ENCODE measurements at places on chromosomes 2 and 18.

DNA sequence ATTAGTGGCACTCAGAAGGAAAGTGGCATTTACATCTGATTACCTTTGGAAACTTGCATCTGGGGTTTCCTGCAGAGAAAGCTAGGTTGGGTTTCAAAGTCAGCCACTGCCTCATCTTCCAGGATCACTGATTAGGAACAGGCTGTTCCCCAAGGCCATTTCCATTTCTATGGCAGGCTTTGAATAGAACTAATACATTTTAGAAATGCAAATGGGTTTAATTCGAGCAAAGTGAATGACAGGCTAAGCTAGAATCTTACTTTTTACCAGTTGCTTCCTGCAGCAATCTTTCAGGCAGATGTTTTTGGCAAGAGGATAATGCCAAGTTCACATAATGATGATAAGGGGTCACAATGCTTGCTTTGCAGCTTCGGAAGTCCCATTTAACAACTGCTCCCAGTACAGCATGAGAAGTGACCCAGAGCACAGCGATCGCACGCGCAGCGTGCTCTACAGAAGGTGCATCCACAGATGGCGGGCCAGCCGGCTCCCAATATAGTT is 336.7 kb downstream of the LPIN1 start:
- DNase-seq: no peak

DNA sequence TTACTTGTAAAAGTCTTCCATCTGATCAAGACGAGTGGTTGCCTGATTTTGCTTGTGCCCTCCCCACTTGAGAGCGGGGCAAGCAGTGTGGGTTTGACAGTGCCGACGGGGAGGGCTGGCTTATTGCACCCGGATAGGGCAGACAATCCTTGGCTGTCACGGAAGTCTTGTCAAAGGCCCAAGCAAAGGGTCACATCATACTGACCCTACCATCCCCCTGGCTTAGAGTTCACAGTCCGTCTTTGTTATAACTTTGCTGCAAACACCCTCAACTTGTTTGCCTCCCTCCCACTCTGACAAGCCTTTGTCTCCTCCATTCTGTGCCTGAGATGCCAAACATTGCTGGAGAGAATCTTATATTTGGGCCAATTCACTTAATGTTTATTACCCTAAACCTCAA is 165.9 kb upstream of the MSH6 start:
- DNase-seq: peak; percentile 47

DNA sequence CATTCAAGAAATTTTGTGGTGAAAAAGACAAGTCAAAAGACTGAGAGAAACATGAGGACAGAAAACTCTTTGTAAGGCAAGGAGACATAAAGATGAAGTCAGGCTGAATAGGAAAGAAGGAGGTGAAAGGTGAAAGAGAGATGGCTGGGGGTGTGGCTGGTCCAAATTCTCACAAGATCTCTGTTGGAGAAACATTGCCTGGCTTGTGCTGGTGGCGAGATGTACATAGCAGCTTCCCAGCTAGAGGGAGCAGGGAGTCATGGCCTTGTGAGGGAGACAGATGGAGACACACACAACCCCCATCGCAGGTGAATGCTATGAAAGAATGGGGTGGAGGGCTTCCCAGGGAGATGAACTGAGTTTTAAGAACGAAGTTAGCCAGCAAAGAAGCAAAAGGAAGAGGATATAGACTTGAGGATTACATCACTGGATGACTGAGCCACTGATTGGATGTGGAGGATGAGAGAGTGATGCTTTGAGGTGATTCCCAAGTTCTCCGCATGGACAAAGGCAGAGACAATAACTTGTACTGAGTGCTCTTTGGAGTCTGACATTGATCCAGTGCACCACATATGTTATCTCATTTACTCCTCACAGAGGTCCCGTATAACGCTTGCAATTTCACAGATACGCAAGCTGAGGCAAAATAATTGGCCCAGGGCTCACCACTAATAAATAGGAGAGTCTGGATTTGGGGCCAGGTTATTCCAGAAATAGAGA is 3.7 kb upstream of the EMX1 start:
- no peak for DNase-seq

DNA sequence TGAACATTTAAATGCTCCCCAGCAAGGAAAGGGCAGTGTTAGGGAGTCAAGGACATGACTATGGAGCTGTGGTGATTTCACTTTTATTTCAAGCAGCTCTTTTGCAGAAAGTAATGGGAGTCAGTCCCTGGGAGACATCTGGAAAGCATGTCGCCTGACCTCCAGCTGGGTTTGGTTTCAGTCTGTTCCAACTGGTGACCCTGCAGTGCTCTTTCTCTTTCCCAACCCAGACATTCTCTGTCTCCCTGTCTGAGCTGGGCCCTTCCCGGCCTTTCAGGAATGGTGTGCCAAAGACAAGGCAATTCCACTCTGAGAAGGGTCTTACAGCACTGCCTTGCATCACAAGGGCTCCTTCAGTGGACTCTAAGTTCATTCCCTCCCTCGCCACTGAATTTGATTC is 323.2 kb downstream of the OSR1 start:
- DNase-seq: no peak

- DNase-seq: peak; percentile 34
Observed at GRCh38 chr2:135875491-135876065, 665 bp downstream of the MCM6 start.

- no peak for DNase-seq
Observed at GRCh38 chr2:25112113-25112512, 56.3 kb downstream of the POMC start.

- DNase-seq: no peak
Observed at GRCh38 chr2:195337597-195337996, 319.4 kb upstream of the SLC39A10 start.

GRCh38 chr2:120419073-120419472 is 73.1 kb downstream of the INHBB start:
- DNase-seq: no peak

GRCh38 chr2:236536727-236537398 is 32.8 kb upstream of the ACKR3 start:
- DNase-seq: no peak

DNA sequence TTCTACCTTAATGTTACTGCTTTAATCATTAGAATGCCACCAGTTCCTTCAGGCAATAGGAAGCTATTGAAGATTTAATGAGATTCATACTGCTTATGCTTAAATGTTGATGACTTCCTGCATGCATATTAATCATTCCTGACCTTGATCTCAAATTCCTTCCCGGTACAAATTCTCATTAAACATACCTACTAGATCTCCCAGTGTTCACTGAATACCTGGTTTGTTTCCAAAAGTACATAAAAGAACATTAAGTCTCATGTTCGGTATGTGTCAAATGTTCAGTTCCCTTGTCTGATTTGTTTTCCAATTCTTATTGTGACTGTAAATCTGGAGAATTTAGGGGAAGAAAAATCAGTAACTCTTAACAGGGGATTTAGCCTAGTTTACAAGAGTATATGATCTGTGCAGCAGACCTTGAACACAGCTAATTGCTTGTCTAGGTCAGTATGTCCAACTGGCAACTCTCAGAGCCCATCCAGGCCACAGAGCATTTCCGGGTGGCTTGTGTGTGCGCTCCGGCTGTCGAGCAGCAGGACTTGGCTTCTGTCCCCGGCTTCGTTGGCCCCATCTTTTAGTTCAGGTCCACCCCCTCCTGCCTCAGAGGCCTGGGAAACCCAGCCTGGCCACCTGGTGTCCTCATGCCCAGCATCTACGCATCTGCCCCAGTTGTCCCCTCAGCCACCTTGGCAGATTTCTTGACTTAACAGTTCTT is 13.1 kb downstream of the METAP1D start:
- DNase-seq: no peak

GRCh38 chr2:157259960-157260359 is 2.5 kb downstream of the GALNT5 start:
- DNase-seq: no peak

GRCh38 chr18:47754311-47755101 is 176.0 kb downstream of the SMAD2 start:
- peak; percentile 71 for DNase-seq

DNA sequence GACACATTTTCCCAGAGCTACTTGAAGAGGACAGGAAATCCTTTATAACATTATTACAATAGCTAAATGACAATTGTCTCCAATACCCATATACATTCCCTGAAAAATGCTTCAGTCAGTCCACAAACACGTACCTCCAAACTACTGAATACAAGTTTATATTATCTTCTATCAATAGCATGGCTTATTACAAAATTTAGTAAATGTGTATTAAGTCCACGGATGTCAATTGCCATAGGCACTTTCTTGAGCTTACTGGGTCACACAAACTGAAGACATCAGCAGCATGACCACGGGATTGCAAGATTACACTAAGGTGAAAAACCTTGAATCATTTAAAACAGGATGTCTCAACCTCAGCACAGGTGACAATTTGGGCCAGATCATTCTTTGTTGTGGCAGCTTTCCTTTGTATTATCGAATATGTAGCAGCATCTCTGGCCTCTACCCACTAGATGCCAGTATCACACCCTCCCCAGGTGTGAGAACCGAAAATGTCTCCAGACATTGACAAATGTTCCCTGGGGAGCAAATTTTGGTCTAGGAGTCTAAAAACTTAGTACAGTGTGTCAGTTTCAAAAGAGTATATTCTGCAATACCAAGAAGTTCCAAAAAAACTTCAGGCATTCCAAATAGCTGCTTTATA is 1.4 kb downstream of the MBD2 start:
- no peak for DNase-seq

GRCh38 chr18:57432751-57433400 is 2.3 kb upstream of the ONECUT2 start:
- no peak for DNase-seq

DNA sequence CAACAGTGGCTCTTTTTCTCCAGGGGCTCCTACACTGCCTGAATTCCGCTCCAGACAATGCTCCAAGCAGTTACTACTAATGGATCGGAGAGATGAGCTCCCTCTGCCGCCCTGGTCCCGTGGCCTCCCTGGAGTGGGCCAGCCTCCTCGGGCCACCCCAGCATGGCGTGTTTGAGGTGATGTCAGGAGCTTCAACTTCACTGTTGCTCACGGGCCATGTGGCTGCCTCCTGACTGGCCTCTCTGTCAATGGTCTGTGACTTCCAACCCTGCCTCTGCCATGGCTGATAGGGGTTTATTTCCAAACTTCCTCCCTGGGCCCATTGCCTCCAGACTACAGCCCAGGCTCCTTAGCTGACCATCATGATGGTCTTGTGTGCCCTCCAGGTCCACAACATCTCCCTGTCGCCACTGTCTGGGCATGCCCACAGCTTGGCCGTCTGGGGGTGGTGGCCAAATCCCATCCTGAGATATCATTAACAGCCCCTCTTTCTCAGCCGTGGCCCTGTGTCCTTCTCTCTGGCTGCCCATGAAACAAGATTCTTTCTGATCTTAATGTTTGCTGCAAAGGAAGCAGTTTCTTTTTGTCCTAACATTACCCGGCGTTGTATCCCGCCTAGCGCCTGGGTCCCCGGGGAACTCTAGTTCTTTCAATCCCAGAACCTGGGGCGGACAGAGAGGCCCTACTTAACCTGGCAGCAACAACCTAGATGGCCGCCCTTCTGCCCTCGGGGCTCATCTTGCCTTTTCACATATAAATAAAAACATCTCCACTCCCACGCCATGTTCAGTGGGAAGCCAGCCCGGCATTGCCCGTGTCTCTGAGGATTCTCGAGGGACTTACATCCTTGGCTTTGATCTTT is 38.1 kb downstream of the ATOH8 start:
- DNase-seq: no peak

GRCh38 chr2:40741532-40741931 is 289.6 kb upstream of the SLC8A1 start:
- no peak for DNase-seq

GRCh38 chr18:3345885-3346284 is 84.0 kb downstream of the MYL12B start:
- no peak for DNase-seq

- no peak for DNase-seq
Observed at GRCh38 chr2:170836027-170836426, 19.3 kb downstream of the GAD1 start.

- DNase-seq: no peak
Observed at GRCh38 chr2:164785457-164785856, 56.2 kb downstream of the COBLL1 start.

DNA sequence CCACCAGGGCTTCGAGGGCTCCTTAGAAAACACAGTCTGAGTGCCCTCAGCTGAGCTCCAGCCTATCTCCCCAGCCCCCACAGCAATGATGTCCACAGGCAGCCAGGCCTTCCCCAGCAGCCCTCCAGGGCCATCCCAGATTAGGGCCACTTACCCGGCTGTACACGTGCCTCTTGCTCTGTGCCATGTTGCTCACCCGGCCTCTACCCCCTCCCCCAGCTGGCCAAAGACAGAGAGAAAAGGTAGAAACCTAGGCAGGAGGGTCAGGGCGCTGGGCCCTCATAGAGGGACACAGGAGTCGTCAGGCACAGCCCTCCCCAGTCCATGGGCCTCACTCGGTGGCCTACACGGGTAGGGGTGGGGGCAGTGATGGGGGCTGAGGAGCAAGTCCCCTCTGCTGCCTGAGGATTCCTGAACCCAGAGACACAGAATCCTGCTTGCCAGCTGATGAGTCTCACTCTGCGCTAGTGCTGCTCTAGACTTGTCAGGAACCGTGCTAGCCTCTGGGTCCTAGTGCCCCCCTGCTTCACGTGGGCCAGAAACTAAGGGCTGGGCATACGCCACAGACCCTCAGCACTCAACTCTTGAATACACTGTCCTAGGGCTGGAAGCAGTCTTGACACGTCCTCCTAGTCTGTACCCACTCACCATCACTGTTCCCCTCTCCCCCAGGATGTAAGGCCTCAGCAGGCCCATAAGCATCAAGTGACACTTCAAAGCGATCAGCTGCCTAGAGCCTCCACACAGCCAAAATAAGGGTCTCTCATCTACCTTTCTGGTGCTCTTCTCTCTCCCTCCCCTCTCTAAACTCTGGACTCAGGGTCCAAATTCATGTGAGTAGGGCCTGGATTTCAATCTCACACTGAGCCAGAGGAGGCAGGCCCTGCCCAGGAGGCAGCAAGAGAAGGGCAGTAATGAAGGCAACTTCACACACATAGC is at the start of gene DCTN1:
TSS of gene DCTN1 (minus strand) at position 461 of the 939 bp plus-strand sequence. CDS start at position 187, 274 bp downstream.
- peak; percentile 19 for DNase-seq

DNA sequence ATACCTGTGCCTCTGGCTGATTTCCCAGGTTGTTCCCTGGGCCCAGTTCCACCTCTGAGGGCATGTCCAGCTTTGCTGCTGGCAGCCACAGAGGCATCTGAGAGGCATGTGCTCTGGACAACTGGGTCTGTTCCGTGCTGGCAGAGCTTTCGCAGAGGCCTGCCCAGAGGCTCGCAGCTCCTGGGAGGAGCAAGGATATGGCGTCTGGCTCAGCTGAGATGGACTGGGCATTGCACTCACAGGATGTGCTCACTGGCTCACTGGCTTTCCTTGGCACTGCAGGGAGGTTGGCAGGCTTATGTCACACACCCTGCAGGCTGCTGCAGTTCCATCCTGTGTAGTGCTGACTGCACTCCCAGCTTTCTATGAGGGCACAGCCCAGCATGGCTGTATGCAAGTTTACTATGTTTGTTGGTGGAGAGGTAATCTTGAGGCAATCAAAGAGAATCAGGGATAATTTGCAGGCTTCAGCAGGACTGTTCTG is 172.3 kb downstream of the PRKCE start:
- DNase-seq: no peak

DNA sequence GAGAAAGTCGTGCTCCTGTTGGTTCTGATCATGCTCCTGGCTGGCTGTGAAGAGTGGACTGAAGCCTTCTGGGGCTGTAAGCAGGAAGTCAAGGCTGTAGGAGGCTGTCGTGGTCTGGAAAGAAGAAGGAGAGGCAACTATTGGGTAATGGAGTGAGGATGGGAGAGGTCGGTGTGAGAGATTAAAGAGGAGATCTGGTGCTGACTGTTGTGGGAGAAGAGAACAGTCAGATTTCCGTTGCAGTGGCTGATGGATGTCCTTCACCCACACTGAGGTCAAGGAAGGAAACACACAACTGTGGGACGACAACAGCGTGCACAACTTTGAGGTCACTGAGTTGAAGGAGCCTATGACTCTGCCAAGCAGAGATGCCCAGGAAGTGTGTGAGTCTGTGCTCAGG is 2.8 kb upstream of the PSMD1 start:
- no peak for DNase-seq
